ENCODE measurements at places on chromosomes 3 and 15.

DNA sequence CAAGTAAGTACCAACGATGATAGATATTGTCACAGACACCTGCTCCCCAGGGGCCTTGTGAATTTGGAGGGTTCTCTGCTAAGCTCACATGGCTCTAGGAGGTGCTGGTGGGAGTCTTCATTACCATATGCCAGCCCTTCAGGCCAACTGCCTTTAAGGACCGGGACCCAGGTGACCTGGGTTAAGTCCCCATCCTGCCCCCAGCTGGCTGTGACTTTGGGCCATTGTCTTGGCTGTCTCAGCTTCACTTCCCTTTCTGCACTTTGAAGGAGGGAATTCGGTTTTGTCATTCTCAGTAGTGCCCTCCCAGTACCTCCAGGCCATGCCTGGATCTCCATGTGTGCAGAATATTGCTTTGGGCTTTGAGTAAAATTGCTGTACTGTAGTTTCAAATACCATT lies 72.8 kb upstream of the ACAD9 start:
- DNase-seq = no peak

DNA sequence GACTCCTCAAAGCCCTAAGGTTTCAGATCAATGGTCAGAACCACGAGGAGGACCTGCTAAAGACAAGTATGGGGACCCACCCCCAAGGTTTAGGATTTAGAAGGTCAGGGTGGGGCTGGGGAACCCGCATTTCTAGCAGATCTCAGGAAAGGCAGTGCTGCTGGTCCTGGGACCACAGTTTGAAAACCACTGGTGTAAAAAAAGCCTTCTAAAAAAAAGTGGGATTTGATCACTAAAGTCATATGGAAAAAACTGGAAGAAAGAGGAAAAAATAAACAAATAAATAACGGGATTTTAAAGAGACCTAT lies 832 bp downstream of the SLC41A3 start:
- DNase-seq = peak; percentile 10

DNA sequence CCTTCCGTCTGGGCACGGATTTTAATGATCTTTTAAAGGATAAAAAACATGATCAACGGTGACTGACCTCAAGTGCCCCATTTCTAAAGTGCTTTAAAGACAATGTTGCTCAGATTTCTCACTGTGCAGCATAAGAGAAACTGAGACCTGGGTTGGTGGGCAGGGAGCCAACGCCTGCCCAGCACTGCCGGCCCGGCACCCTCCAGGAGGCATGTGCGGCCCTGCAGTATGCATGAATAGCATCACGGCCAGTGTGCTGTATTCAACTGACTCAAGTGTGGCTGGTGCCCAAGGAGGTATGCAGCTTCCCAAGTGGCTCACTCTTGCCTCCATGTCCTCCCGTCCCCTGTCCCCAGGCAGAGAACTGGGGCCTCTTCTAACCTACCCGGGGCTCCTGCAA lies 30.3 kb downstream of the SEC61A1 start:
- DNase-seq = no peak

DNA sequence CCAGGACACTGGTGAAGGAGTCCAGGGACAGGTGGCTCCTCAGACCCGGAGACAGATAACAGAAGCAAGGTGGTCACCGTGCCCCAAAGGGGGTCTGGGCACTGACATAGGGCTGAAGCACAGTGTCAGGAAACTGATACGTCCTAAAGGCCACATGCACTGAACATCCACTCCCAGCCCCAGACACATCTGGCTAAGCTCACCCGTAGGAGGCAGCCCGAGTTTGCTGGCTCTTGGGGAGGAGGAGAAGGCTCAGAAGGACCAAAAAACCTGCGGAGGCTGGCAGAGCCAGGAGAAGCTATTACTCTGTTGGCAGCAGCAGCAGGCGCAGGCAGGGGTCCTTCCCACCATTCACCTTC lies 1.2 kb downstream of the CACNA2D2 start:
- DNase-seq = no peak

GRCh38 chr3:13040361-13041074 lies 32.7 kb downstream of the IQSEC1 start:
- no peak for DNase-seq

DNA sequence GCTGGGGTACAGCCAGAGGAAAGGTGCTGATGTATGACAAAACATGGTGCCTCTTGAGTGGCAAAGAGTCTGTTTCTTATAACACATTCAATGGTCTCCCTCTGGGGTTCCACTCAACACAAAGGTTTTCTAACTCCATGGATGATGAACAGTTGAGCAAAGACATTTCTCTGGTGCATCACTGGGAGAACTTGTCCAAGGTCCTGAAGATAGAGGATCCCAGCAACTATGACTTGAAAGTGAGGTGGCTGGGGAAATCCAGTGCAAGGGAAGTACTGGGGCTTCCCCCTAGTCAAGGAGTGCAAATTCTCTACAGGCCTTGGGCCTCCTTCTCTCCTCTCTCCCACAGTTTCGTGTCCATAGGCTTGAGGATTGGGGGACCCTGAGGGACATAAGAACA lies 431.1 kb downstream of the WDR72 start:
- DNase-seq = no peak

DNA sequence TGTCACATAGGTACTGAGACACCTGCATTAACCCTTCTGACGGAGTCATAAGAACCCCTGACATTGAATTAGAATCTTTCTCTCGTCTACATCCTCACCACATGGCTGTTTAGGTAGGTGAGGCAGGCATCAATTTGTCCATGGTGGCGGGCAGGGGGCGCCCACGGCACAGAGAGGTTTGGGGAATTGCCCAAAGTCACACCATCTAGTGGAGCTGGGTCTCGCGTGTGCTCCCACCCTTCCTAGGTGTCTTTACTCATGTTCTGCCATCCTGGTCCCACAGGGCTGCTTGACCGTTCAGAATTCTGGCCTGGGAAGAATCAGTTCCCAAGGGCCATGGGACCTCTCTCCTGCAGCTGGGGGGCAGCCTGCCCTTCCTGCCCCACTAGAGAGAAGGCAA lies 14.7 kb upstream of the DLL4 start:
- DNase-seq = no peak

- peak; percentile 30 for DNase-seq
These were observed 8.4 kb upstream of the ANP32A start for GRCh38 chr15:68829068-68829467.

GRCh38 chr15:39621976-39622375 lies 41.1 kb downstream of the THBS1 start:
- DNase-seq = no peak

DNA sequence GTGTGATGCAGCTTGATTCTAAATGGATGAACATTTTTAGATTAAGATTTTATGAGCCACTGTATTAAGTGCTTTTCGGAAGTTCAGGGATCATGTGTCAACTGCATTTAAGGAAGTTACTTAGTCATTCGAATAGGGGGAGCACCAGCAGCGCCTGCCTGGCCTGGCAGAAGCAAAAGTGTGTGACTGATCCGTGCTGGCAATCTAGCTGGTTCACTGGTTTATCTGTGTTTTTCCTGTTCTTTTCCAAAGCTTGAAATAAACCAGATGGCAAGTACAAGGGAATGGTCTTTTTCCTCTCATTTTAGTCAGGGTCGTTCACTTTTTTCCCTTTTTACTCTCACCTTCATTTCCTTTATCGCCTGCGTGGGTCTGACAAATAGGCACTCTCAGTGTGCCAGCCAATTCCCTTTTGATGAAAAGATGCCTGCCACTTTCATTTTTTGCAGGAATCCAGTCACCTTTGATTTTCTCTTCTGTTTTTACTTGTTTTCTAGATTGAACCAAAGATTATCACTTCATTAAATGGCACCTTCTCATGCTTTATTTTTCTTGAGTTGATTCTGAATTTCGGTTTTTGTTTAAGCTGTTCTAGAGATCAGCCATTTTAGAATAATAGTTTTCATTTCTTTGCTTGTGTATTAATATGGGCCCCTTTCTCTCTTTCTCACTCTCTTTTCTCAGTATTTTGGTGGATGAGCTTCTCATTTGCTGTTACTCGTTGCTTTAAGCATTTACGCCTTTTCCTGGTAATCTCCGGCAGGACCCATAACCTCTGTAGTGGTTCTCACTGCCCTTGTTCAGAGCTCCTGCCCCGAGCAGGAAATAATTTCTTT lies 2.8 kb downstream of the ABHD2 start:
- DNase-seq = peak; percentile 81

DNA sequence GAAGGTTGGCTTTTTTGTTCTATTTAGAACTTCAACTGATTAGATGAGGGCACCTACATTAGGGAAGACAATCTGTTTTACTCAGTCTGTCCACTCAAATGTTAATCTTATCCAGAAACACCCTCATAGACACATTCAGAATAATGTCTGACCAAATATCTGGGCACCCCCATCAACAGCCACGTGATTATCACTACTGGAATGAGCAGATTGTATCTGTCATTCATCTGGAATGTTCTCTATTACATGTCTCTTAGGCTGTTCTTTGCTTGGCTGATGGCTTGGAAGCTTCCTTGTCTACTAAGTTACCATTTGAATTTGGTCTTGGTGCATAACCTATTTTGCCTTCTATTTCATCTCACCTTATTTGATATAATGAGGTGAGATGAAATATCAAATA lies 15.7 kb upstream of the LRRC58 start:
- peak; percentile 46 for DNase-seq

All from ELR (cell line).